ENCODE measurements at places on chromosomes 2 and 18.

DNA sequence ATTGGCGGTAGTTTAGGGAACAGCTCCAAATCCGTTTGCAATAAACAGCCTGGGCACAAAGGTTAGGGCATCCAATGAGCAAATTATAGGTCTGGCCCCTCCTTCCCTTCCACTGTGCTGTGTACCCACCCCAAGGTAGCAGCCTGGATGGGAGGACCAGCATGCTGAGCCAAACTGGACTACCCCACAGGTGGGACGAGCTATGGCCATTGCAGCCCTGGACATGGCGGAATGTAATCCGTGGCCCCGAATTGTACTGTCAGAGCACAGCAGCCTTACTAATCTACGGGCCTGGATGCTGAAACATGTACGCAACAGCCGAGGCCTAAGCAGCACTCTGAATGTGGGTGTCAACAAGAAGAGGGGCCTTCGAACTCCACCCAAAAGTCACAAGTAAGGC lies 6.7 kb downstream of the AGBL5 start:
- DNase-seq: no peak

DNA sequence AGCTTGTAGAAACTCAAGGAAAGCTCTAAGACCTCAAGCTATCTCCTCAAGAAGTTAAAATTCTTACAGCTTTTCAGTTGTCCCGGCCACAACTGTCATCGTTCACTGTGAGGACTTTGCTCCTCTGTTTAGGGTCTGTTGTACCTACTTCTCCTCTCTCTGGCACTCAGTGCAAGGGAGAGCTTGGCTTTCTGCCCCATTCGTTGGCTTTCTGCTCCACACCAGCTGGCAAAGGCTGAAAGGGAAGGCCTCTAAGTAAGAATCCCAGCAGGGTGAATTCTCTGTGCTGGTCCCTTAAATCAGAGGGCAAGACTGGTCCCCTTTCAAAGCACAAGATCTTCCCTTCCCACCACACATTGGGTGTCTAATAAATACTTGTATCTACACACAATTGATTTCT lies 17.3 kb downstream of the ZBTB7C start:
- no peak for DNase-seq

GRCh38 chr18:23137788-23138216 lies 2.5 kb downstream of the CABLES1 start:
- no peak for DNase-seq

- no peak for DNase-seq
Measured at GRCh38 chr2:96679848-96680247, 37.3 kb downstream of the FER1L5 start.

DNA sequence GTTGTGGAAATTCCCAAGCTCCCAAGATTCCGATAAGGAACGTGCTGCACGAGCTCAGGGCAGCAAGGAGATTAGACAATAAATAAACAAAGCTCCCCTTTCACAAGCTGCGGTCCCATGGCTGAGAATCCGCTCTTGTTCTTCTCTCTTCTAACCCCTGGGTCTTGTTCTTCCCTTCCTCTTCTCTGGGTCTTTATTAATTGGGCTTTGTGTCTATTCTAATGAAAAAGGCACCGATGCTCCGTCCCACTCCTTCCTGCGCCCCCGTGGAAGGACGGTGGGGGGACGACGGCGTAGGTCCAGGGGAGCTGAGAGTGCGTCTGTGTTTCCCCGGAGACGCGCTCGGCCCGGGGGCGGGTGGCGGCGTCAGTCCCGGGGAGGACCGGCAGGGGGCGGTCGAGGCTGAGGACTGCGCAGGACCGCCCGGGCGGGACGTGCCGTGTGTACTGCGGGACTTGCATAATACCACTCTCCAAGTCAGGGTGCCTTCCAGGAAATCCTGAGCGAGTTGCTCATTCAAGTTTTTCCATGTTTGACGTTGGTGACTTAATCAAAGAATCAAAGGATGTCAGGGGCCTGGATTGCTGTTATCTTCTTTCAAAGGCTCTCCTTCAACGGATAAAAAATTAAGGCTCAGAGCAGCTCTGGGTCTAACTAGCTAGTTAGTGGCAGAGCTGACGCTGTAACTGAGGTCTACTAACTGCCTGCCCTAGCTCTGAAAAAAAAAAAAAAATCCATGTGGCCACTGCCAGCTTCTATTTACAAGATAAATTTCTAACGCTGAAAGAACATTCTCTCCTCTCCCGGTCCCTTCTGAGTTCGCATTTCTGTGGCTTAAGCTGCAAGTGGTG lies 321.4 kb downstream of the TGIF1 start:
- DNase-seq: peak; percentile 12

- DNase-seq: no peak
Measured at GRCh38 chr2:168970711-168971233, 60.4 kb downstream of the ABCB11 start.

All from iPS DF 19.7 (cell line).